NCI-H460 (cell line): ENCODE measurements at places on chromosomes 7 and 10.

GRCh38 chr10:59036311-59037017 lies 140.0 kb upstream of the PHYHIPL start:
- DNase-seq = no peak

- DNase-seq = no peak
These were observed 174.3 kb upstream of the RNF32 start for GRCh38 chr7:156466272-156466671.

DNA sequence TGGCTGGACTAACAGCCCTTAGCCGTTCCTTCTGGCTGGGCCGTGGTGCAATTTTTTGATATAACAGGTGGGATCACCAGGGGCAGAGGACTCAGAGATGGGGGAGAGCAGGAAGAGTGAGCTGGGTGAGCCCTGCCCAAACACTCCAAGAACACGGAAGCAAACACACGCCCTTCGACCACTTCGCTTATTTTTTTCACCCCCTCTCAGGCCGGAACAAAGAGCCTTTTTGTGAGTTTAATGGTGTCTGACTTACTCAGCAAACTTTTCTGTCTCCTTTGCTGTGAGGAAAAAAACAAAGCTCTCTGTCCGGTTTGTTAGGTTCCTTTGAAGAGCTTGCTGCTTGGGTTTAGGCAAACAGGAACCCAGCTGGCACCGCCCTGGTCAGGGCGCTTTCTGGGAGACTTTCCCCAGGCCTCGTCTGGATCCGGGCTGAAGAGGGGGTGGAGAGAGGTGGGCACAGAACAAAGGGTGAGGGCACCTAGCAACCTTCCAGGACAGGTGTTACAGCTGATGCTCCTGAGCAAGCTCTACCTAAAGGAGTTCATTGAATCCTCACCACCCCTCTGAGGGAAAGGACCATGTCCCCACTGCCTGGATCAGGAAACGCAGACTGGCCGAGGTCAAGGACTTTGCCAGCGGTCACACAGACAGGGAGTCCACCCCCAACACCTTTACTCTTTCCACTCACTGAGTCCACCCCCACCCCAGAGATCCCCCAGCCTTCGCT lies 23.3 kb downstream of the CALML3 start:
- DNase-seq = no peak

GRCh38 chr10:49817845-49818244 lies 55.7 kb upstream of the OGDHL start:
- DNase-seq = no peak

GRCh38 chr10:133264461-133264860 lies 12.2 kb downstream of the ADAM8 start:
- DNase-seq = no peak

GRCh38 chr7:66359656-66360211 lies 154.6 kb downstream of the TPST1 start:
- no peak for DNase-seq

GRCh38 chr7:22696541-22697228 lies 30.3 kb upstream of the IL6 start:
- no peak for DNase-seq

GRCh38 chr7:127396184-127396583 lies 3.7 kb upstream of the ZNF800 start:
- no peak for DNase-seq

DNA sequence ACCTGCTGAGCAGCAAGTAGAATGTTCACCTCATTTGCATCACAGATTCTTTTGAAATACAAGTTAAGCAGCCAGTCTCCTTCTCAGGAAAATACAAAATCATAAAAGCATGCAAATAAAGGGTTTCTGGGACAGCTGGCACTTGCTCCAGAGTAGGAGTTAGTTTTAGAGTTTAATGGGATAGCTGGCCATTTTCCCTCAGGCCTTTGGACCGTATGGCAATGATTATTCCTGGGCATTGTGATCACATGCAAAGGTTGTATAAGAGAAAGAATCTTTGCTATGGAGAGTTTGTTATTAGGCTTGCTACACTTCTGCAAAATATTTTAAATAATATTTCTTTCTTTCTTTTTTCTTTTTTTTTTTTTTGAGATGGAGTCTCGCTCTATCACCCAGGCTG lies 240.8 kb downstream of the CDK14 start:
- DNase-seq = no peak

GRCh38 chr10:17961551-17962422 lies 10.1 kb downstream of the SLC39A12 start:
- no peak for DNase-seq

- DNase-seq = no peak
These were observed 28.7 kb upstream of the SEPHS1 start for GRCh38 chr10:13376746-13377145.

DNA sequence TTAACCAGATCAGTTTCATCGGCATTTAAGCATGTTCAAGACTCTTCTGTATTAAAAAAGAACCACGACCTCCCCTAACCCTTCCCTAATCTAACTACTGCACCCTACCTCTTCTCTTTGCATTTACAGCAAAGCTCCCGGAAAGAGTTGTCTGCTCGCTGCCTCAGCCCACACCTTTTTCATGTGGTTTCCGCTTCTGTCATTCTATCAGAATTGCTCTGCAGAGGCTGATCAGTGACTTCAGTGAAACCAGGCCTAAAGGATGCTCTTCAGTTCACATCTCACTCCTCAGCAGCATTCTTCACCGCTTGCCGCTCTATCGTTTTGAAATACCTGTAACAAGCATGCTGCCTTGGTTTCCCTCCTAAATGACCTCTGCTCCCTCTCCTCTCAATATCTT lies 160.9 kb downstream of the SDK1 start:
- no peak for DNase-seq

- DNase-seq = no peak
These were observed 441.9 kb downstream of the PARD3 start for GRCh38 chr10:34373211-34373610.

DNA sequence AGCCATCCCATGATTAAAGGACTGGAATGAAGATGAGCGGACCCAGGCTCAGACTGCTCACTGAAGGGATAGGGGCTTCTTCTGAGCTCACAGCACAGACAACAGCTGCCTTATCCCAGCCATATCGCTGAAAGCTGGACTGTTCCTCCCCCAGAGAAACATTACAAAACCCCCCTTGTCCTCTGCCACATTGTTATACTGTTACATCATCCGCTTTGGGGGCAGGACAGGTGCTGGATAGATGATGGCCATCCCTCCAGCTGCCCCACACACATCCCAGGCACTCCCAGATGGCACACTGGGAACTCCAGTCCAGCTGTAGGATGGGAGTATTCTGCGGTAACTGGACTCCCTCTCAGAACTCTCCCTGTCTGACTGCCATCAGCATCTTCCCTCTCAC lies 58.7 kb upstream of the BTRC start:
- DNase-seq = no peak

- no peak for DNase-seq
These were observed 79.3 kb upstream of the ACBD5 start for GRCh38 chr10:27319752-27320431.

- no peak for DNase-seq
These were observed 21.6 kb downstream of the C1GALT1 start for GRCh38 chr7:7203813-7204575.

DNA sequence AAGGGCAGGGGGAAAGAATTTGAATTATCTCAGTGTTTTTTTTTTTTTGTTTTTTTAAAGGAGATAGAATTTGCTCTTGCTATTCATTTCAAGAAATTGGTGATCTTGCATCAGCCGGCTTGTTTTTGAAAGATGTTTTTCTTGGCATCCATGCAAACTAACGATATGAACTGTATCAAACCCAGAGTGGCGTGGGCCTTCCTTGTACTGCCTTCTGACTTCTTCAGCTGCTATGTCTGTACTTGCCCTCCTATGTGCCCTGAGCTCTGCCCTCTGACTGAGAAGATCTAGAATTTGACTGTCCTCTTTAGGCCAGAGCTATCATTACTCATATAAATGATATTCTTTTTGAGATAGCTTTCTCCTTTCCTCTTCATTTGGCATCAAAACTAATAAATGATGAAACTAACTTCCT lies 183.1 kb downstream of the EXOC4 start:
- DNase-seq = peak; percentile 88

- DNase-seq = no peak
These were observed 637.4 kb downstream of the GALNT17 start for GRCh38 chr7:71769326-71769725.

GRCh38 chr10:114250236-114250635 lies 11.2 kb downstream of the VWA2 start:
- no peak for DNase-seq

DNA sequence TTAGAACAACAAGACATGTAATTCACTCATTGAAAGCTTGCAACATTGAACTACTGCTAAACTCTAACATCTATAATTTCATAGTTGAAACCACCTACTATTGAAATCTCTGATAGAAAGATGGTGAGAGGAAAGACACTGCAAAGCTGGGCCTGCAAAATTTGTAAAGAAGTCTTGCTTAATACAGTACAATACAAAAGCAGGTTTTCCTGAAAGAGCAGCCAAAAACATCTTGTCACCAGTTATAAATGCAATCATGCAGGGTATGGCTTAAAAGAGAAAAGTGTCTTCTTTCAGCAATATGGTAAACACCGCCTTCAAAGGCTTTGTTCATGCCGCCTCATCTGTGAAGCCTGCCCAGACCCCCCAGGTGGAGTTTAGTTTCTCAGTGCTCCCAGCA lies 109.2 kb downstream of the ANK3 start:
- DNase-seq = no peak

DNA sequence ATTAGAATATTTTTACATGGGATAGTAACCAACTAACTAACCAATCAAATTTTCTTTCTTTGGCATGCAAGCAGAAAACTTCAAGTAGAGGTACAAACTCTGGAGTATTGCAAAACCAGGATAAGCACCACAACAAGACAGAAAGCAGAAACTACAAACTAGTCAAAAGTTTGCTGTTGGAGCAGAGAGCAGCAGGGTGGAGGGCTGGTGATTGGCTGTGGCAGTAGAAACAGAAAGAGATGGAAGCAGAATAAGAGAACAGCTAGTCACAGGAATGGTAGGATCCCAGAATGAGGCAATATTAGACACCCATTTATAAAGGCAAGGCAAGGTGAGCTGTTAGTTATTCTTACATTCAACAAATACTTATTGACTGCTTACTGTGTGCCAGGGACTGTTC lies 6.8 kb upstream of the MACC1 start:
- no peak for DNase-seq

- no peak for DNase-seq
These were observed 14.9 kb downstream of the ARHGAP19 start for GRCh38 chr10:97277551-97277950.

- DNase-seq = no peak
These were observed 23.9 kb upstream of the PPP1R17 start for GRCh38 chr7:31663072-31663471.

DNA sequence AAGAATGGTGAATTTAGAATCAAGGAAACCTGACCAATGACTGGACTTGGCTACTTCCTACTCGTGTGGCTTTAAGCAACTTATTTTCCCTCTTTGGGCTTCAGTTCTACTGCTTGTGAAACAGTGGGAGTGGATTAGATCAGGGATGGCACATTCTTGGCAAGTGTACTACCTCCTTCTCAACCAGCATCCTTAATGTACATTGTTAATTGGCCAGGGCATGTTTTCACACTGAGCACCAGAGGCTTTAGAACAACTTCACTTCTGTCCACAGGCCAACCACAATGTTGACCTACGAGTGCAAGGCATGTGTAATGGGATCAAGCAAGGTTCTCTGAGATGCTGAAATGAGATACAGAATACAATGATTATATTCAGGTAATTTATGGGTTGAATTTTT lies 315.3 kb downstream of the ADRA2A start:
- no peak for DNase-seq

- DNase-seq = no peak
These were observed 441.0 kb downstream of the KCNMA1 start for GRCh38 chr10:77196614-77197013.

- no peak for DNase-seq
These were observed 7.2 kb upstream of the SLIT1 start for GRCh38 chr10:97192952-97193435.

GRCh38 chr7:101985903-101986734 lies 168.7 kb downstream of the CUX1 start:
- no peak for DNase-seq

GRCh38 chr10:111879969-111880368 lies 303.6 kb downstream of the GPAM start:
- no peak for DNase-seq

GRCh38 chr7:29991937-29992336 lies 2.3 kb upstream of the SCRN1 start:
- no peak for DNase-seq

GRCh38 chr7:76310102-76310957 lies 7.9 kb downstream of the HSPB1 start:
- DNase-seq = no peak

DNA sequence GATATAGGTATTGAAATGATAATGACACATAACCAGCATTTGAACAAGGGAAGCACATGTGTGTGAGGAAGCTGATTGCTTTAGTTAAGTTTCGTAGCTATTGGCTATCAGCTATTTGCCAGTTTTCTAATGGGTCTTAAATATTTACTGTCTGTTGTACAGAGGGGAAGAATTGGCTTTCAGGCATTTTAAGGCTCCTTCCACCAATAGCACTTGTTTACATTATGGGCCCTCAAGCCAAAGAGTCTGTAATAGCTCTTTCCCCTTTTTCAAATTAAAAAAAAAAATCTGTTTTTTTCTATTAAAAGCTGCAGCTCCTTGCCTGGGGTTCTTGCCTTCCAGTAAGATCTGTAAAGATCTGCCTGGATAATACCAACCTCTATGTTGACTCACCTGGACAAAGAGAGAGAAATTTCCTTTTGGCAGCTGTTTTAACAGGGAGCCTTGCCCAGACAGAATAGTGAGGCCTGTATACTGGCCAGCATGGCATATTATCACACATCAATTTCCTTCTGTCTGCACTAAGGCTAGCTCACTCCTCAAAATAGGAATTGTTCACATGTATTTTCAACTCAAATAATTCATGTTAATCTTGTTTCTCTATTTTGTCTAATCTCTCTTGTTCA lies 104.7 kb upstream of the LRGUK start:
- no peak for DNase-seq

DNA sequence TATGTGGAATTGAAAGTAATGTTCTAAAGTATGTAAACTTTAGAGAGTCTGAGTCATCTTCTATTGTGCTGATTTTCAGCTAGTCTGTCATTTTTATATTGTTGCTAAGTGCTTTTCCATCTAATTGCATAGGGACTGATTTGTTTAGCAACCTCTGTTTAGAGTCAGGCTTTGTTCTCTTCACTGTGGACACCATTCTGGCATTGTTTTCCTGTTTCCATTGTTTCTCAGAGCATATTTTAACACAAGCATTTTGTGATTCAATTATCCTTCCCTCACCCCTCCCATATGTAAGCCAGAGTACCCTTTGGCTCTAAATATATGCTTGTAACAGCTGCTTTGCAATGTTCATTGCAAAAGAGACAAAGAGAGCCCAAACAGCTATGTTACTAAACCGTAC lies 748.4 kb upstream of the PHF14 start:
- DNase-seq = no peak
